ENCODE measurements at places on chromosomes 12 and 14.

DNA sequence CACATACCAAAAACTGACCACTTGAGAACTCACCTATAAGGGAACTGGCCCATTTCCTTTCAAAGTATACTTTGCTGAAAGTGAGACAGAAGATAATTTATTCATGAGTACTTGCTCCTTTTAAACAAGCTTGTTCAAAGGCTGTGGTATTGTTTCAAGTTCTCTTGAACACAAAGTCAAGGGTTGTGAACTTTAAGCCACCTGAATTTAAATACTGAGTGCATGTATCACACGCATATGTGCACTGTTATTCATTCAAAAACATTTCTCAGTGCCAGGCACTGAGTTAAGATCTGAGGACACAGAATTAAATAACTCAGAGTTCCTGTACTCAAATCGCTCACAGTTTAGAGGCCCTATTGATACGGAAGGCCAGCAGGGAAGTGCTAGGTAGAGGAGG is 19.1 kb upstream of the LDHB start:
- DNase-seq: no peak

DNA sequence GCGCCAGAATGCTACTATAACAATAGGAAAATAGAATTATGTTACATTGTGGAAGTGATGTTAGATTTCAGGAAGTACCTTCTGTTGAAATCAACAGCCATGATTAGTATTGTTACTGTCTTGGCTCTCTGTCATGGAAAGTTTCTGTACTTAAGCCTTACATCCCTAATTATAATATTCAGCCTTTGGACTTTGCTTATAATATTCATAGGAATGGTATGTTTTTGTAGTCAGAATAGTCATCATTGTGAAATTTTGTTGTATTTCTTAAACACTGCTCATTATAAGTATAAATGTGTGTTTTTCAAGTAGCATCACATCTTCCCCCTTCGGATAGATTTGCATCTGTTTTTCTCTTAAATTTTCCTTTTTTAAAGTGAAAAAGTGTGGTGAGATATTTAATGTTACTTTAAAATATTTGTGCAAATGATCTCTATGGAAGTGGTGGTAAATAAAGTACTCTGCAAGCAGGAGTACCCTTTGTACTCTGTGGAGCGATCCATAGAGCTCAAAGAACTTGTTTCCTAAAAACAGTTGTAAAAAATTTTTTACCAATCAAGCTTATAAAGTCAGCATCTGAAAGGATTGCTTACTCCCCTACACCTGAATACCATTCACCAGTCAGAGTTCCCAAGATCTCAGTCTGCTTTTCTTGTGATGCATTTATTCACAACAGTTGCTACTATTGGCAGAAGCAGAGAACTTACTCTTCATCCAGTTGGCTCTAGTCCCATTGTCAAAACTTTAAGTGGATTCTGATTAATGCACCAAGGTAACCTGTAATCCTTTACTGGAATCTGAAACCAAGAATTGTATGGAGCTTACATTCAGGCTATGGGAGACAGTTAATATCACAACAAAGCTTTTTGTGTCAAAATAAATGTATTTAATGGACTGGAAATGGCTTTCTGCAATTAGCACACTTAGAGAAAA is 87.8 kb downstream of the RIC8B start:
- no peak for DNase-seq

GRCh38 chr12:50569876-50570275 is 65.1 kb downstream of the DIP2B start:
- DNase-seq: no peak

GRCh38 chr12:83150465-83151189 is 463.9 kb downstream of the TMTC2 start:
- no peak for DNase-seq

GRCh38 chr12:100346660-100347059 is 10.2 kb upstream of the SLC17A8 start:
- no peak for DNase-seq

- DNase-seq: no peak
Measured at GRCh38 chr12:43550831-43551271, 1.2 kb downstream of the ADAMTS20 start.

GRCh38 chr14:71716041-71716772 is 216.0 kb upstream of the RGS6 start:
- DNase-seq: no peak

DNA sequence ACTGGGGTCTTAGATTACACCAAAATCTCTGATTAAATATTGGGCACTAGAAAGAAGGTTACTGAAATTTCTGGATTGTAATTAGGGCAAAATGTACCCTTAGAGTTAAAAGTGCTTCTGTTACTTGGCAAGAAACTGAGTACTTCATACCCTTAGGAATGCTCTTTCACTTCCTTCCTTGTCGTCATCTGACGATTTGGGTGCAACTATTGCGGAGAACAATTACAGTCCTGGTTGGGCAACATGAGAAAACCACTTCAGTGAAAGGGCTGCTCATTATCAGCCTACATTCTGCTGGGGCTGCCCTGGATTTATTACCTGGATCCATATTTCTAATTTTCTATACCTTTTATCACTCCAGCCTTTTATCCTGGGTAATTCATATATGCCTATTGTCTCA is 348.5 kb upstream of the MDGA2 start:
- DNase-seq: no peak

GRCh38 chr14:38252066-38252710 is 3.7 kb downstream of the CLEC14A start:
- DNase-seq: no peak

GRCh38 chr14:95597784-95598211 is 62.9 kb downstream of the GLRX5 start:
- DNase-seq: no peak

DNA sequence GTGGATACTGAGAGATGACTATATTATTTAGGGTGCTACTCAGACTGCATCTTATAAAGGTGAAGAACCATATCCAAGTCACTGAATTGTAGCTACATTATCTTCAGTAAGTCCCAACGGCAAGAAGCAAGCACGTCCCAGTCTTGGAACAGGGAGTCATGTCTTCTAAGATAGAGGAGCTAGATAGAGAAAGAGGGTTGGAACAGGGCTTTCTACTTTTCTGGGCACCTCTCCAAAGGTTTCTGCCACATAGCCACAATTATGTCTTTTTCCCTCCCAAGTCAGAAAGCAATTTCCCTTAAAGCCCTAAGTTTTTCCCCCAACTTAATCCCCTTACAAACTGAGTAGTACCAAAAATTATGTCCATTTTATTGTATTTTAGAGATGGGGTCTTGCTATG is 22.4 kb downstream of the MAPK1IP1L start:
- DNase-seq: no peak

GRCh38 chr14:68894123-68894522 is 85.0 kb downstream of the ACTN1 start:
- DNase-seq: no peak

GRCh38 chr14:99511421-99512109 is 30.4 kb downstream of the CCNK start:
- peak; percentile 28 for DNase-seq

DNA sequence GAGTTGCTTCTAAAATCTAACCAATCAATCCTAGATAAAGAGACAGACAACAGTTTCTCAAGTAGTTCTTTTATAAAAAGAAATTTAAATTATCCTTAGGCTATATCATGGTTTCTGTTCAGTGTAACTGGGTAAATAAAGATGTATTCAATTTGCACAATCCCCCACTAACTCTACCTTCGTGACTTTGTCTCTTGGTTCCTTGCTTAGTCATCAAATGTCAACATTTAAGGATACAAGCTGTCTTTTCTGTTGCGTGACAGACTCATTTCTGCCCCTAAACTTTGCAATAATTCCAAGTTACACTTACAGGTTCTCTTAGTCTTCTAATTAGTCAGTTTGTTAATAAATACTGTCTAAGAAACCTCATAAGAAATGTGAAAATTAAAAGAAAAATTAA is 50.6 kb downstream of the SCAF11 start:
- no peak for DNase-seq

DNA sequence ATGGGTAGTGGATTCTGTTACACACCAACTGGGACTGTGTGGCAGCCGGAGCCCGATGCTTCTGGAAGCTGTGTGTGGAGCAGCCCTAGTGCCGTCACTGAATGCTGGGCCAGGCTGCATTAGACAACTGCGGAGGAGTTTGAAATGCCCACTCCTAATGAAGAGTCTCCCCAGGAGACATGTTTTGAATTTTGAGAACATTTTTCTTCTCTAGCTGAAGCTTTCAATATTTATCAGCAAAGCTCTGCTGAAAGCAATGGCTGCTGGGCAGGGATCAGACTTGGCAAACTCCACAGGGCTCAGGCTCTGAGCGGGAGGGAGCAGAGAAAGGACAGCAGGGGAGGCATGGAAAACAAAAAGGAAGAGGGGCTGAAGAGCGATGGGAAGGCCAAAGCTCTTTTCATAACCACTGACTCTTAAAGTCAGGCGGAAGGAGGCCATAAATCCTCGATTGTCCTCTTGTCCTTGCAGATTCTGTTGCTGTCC is 189.1 kb downstream of the MON2 start:
- DNase-seq: no peak

DNA sequence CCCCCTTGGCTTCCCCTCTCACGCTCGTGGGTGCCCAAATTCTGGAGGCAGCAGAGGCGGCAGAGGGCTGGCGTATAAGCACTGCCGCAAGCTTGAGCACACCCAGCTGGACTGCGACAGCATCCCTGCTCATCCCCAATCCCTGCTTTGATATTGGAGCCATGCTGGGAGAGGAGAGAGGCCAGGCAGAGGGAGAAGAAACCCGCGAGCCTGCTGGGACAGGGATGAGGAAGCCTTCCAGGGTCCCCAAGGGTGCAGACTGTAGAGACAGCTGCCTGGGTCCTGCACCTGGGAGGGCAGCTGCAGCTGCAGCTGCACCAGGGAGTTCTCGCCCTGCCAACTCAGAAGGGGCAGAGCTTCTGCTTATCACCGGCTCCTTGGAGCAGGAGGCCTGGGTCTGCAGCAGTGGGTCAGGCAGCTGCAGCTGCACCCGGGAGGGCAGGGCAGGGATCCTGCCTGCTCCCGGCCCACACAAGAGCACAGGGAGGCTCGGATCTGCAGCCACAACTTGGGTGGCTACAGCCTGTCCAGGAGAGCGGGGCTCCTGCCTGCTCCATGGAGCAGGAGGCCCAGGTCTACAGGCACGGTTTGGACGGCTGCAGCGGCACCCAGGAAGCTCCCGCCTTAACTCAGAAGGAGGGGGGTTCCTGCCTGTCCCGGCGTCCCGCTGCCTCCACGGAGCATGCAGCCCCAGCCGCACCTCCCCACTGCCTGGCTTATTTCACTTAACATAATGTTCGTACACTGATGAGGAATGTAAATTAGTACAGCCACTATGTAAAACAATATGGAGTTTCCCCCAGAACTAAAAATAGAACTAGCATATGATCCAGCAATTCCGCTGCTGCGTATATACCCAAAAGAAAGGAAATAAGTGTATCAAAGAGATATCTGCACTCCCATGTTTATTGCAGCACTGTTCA is 60.4 kb upstream of the SGPP1 start:
- no peak for DNase-seq

GRCh38 chr14:29911810-29912209 is 15.8 kb downstream of the PRKD1 start:
- DNase-seq: no peak

DNA sequence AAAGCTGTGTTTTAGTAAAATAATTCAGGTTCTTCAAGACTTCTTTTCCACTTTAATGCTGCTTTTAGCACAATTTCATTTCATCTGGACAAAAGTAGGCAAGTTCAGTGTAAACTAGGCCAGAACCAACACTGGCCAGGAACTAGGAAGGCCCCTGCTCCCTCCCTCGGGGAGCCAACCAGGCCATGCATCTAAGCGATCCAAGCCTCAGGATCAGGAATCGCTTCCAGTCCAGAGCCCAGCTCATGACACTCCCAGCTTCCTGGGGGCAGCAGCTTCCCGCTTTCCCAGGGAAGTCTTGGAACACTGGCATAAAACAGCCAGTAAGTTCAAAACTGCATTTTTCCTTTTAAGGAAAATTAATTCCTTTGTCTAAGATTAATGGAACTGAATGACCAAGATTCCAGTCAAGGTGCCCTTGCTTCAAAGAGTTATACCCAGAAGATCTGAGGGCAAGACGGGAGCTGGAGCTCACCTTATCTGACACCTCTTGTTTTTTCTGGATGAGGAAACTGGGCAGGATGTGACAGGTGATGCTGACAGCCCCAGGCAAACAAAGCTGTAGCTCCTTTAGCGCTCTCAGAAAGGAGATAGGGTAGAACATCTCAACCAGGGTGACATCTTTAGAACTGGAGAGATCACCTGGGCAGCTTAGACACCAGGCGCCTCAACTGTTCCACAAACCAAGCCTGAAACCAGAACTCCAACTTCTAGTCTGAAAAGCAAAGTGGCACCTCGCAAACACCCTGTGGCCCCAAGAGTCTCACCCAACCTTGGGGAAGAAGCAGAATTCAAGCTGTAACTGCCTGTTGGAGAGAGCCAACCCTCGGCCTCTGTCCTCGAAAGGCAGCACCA is 61.4 kb upstream of the PNMA1 start:
- no peak for DNase-seq

DNA sequence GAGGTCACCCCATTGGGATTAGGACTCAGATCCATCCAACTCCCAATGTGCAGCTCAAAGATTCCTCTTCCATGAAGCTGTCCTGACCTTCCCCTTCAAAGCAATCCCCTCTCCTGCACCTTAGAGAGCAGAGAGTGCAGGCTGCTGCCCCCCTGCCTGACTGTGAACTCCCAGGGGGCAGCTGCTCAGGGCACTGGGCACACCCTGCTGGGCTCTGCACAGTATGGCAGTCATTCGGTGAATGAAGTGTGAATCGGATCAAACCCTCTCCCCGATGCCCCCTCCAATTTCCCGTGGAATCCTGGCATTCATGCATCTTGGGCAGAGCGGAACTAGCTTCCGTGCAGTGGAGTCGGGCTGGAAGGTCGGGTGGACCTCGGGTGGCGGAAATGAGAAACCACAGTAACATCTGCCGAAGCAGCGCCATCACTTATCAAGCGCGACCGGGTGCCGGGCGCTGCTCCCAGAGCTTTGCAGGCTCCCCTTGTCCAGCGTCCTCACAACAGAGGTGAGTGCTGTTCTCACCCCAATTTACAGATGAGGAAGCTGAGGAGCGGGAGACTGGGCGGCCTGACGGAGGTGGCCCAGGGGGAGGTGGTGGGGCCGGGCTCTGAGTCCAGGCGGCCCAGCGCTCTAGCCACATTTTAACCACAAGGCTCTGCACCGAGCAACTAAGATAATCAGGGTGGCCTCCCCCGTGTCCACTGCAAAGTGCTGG is 14.7 kb downstream of the GALNT9 start:
- no peak for DNase-seq

DNA sequence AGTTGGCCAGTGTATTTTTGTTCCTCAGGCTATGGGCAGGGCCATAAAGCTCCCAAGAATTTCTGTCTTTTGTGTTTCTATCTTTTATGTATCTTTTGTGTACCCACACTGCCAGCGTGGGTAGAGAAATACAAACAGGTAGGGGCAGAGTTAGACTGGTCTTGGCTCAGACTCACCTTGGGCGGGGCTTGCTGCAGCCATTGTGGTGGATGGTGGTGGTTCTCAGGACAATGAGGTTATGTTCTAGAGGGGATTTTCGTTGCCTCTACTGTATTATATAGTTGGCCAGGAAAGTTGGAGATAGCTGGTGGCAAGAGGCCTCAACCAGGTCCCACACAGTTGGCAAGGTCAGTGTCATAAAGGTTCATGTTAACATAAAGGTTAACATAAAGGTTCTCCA is 977.5 kb upstream of the LRFN5 start:
- DNase-seq: no peak

GRCh38 chr14:63322897-63323573 is 4.3 kb upstream of the GPHB5 start:
- peak; percentile 52 for DNase-seq

- no peak for DNase-seq
Measured at GRCh38 chr12:112239881-112240280, 114.5 kb downstream of the TRAFD1 start.

GRCh38 chr14:99853206-99853605 is 60.0 kb downstream of the EML1 start:
- DNase-seq: no peak

- DNase-seq: no peak
Measured at GRCh38 chr12:96529912-96530311, 40.5 kb downstream of the CFAP54 start.

Measured in muscle of arm (tissue), 14 donors.